ENCODE measurements at places on chromosomes 1 and 21.

GRCh38 chr1:80054129-80054528, 1047.6 kb upstream of the ADGRL4 start:
- DNase-seq, result no peak

- no peak for DNase-seq
Measured at GRCh38 chr21:41921021-41921420, 32.8 kb downstream of the C2CD2 start.

- no peak for DNase-seq
Measured at GRCh38 chr1:46617108-46617800, 643 bp upstream of the MOB3C start.

GRCh38 chr1:17287130-17287776, 20.7 kb upstream of the PADI4 start:
- no peak for DNase-seq

- no peak for DNase-seq
Measured at GRCh38 chr1:239817276-239817675, 274.4 kb upstream of the FMN2 start.

DNA sequence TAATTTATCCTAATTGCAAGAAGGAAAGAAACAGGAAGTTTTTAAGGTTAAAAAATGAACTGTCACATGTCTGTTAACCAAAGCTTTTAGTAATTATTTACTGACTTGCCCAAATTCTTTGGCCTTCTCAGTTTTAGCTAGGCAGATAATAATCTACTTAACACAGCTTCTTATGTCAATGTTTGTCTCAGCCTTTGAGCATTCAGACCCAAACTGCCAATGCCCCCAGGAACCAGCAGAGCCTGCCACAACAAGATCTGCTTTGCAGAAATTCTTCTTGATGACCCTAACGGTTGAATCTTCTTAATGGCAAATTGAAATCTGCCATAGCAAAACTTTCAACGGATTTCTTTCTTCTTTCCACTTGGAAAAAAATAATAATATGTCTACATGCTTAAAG, 792.4 kb upstream of the ADGRL2 start:
- no peak for DNase-seq

GRCh38 chr1:42721926-42722325, 18.1 kb downstream of the CLDN19 start:
- DNase-seq, result no peak

Measured in activated T-cell treated with anti-CD3 and anti-CD28 coated beads, Interleukin-2, amount 50 U/mL, for 48 hours (primary cell).